Fibroblast of lung (primary cell): ENCODE measurements at places on chromosomes 12 and 14. TPM values are rescaled to one million over a fixed set of nuclear protein-coding genes. Genes with fewer than 3 reads are reported as not detected.
A peak's percentile ranks its signal among the peaks of the same experiment; 100 is the strongest.

DNA sequence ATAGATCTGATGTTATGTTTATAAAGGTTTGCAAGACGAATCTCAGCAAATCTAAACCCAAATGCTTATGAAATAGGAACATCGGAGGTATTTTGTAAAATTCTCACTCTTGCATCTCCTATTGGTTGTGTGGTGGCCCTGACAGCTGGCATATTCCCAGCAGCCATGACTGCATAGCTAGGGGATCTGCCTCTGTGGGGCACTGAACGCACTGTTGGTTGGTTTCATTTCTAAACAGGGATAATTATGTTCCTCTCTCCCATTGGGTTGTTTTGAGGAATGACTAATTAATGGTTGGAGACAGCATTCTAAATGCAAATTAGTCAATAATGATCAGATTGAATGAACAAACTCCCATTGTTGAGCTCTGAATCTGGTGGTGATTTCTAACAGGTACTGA is 2.7 kb upstream of the BEST3 start:
- DNase-seq = no peak

- DNase-seq = no peak
Observed at GRCh38 chr12:113825705-113826104, 140.4 kb downstream of the RBM19 start.

DNA sequence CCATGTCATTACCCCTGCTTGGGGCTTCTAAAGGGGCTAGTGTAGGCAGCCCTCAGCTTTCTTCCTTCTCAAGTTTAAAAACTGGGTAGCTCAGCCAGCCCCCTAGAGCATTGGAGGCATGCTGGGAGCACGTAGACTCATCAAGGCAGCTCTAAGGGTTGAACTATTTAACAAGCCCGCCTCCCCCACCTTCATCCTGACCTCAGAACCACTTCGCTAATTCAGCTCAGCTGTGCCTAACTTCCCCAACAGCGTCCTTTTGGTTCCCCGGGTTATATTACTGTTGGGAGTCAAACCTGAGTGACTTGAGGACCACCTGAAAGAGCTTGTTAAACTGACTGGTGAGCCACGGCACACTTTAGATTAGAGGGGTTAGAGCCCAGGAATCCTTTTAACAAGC is 30.1 kb downstream of the MAX start:
- no peak for DNase-seq

- DNase-seq = no peak
Observed at GRCh38 chr12:39798977-39799376, 179.4 kb upstream of the ABCD2 start.

GRCh38 chr14:31078766-31079165 is 52.6 kb upstream of the STRN3 start:
- DNase-seq = no peak

DNA sequence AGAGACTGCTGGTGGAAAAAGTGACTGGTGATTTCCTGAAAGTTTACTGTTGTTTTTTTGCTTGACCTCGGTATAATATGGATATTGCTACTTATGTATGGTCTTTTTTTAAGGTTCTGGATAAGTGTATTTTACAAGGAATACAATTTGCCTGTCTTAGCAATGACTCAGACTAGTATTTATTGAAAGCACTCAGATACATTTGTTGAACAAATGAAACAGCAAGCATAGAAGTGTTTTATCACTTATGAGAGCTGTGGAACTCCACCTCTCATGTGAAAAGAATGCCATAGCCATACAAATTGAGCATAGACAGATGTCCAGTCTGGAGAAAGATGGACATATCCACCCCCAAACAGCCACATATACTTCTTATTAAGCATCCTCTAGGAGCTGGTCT is 340.4 kb upstream of the FBXO33 start:
- no peak for DNase-seq

GRCh38 chr14:58118097-58118815 is 33.8 kb downstream of the ARMH4 start:
- DNase-seq = peak; percentile 19

DNA sequence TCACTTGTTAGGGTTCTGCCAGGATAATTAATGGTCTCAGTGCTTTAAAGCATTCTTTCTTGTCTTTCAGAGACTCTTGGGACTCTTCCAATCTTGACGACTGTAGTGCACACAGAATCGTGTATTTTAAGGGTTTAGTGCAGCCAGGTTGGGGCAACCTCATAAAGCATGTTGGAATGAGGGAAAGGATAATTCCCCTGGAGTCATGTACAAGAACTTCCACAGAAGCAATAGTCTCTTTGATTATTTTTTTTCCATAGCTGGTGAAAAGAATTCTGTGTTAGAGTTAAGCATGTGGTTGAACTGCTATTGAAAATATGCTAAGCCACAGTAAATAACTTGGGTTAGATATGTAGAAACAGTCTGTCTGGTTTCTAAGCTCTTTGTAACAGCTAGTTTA is 246.8 kb upstream of the DAAM1 start:
- peak; percentile 84 for DNase-seq

DNA sequence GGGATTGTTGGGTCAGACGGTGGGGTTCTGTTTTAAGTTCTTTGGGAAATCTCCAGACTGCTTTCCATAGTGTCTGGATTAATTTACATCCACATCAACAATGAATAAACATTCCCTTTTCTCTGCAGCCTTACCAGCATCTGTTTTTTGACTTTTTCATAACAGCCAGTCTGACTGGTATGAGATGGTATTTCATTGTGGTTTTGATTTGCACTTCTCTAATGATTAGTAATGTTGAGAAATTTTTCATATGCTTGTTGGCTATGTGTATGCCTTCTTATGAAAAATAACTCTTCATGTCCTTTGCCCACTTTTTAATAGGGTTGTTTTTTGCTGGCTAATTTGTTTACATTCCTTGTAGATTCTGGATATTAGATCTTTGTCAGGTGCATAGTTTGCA is 140.8 kb upstream of the CNTN1 start:
- no peak for DNase-seq

GRCh38 chr12:120394483-120395367 is 25.8 kb upstream of the MSI1 start:
- DNase-seq = no peak

- no peak for DNase-seq
Observed at GRCh38 chr12:92221656-92222315, 76.1 kb upstream of the BTG1 start.

- DNase-seq = peak; percentile 41
Observed at GRCh38 chr12:126668538-126668937, 1598.4 kb upstream of the TMEM132C start.

GRCh38 chr12:23473071-23473470 is 476.4 kb downstream of the SOX5 start:
- no peak for DNase-seq

DNA sequence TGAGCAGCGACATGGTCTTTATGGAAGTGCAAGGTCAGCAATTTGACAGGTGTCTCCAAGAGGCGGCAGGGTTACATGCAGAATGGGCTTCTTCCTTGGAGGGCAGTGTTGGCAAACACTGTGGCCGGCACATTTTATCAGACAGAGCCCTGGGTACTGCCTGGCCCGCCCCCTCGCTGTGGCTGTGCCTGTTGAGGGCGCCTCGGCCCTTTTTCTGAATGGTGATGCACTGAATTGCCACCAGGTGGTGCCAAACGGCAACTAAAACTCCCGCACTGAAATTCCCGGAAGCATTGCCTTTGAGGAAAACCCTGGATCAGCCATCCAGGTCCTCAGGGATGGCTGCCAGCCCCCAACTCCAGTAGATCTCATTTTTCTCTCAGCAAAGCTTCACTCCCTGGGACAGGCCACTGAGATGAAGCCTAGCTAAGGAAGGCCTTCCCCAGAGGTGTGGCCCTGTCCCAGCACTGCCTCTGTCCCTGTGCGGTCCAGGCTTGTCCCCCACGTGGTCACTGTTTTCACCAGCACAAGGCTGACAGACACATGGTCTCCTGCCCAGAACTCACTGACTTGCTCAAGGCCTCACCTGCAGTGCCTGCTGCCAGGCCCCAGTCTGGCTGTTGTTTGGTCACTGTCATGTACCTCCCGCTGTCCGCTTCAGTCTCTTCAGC is 73.6 kb downstream of the TESC start:
- DNase-seq = peak; percentile 67

GRCh38 chr12:47746523-47746922 is 12.2 kb downstream of the RAPGEF3 start:
- DNase-seq = no peak

DNA sequence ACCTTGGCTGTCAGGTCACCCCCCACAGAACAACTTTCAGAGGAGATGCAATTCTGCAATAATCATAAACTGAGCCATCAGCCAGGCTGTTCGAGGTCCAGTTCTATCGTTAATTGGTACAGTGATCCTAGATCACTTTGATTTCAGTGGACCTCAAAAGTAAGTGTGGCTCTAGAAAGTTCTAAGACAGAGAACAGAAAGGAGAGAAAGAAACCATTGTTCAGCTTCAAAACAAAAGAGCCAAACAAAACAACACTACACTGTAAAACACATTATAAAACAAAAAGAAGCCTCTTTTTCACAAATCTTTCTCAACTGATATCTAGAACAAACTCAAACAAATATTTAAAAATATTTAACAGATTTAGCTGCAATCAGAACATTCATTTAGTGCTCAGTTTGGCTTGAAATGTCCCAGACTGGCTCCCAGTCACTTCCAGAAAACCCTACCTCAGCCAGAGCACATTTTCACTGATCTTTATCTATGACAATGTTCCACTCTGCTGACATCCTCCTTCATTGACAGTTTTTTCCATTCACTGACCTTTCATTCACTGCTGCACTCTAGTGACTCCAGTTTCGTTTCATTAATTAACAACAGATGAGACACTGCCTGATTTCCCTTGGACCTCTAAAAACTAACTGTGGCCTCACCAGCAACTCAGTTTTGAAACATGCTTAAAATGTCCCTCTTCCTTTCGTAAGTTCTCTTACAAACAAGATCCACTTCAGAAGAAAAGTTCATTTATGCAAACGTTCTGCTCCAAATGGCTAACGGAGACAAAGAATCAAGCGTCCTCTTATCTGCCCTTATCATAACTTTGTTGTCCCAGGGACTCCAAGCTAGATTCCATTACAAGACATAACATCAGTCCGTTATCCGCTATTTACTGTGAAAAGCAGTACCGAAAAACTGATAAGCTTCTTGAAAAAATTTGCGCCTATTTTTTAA is 56.8 kb downstream of the DUSP16 start:
- DNase-seq = peak; percentile 59

DNA sequence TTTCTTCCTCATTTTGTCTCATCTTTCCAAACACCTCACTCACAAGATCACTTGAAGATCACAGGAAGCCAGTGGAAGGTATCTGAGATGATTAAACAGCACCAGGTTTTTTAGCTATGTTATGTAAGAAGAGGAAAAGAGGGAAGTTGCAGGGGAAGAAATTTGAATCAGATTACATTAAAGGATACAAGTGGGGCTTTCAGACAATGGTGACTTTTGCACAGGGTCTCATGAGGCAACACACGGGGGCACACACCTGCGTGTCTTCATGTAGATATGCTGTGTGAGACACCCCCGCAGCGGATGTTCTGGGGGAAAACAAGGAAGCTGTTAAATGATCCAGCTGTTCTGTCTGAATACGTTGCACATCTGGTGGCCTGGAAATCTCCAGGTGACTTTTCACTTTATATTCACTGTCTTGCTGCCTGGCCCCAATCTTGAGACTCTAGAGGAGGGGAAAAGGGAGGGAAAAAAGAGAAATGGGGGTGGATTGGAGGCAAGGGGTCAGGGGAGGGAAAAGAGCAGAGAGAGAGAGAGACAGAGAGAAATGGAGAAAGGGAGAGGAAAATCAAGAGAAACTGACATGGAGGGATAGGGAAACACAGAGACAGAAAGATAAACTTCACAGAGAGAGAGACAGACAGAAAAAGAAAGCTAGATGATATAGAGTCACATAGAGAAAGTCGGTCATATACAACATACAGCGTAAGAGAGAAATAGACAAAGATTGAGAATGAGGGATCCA is 36.3 kb upstream of the PPP1CC start:
- DNase-seq = no peak

- no peak for DNase-seq
Observed at GRCh38 chr12:71601546-71601945, 62.1 kb downstream of the ZFC3H1 start.

DNA sequence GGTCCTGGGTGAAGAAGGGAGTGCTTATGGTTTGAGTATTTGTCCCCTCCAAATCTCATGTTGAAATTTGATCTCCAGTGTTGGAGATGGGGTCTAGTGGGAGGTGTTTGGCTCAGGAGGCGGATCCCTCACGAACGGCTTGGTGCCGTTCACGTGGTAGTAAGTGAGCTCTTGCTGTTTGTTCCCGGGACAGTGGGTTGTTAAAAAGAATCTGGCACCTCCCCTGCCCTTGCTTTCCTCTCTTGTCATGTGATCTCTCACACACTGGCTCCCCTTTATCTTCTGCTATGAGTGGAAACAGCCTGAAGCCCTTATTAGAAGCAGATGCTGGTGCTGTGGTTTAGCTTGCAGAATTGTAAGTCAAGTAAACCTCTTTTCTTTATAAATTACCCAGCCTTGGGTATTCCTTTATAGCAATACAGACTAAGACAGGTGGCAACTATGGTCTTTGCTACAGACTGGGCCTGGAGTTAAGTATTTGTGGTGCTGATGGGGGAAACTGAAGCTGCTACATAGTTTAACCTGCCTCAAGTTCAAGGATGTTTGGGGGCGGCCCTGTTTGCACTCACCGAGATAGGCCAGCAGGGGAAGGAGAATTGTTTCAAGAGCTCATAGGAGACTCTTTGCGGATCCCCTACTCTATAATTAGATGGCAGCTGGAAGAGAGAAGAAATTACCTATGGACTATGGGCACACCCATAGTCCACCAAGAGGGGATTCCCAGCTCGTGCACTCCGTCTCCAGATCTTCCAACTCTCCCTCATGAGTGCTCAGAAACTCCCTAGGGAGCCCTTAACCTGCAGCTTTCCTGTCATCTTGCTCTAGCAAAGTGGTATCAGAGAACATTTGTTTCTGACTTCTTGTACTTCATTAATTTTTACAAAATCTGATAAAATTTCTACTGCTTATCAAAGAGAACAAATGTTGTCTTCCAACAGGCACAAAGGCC is 164.6 kb downstream of the SLC15A5 start:
- no peak for DNase-seq

DNA sequence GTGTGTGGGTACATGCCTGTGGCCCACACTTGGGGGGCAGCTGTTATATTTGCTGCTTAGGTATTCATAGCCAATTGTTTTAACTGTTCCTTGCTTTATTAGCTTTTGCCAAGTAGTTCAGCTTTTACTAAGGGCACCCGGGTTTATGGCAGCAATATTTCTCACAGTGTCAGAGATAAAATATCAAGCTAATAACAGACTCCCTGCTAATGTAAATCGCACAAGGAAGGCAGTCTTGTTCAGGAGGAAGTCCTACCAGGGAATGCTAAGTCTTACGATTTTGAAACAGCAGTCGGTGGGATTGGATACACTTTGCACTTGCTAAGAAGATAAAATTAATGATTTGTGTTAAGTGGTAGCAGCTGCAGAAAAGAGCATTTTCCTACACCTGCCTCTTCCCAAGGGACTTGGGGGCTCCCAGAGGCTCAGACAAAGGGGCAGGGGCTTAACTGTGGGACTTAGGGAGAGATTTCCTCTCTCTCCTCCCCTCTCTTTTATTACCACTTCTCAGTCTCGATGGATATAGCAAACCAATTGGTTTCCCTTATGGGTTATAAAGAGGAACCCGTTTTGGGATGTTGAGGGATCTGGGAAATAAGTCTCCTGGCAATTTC is 175.1 kb downstream of the NRXN3 start:
- no peak for DNase-seq

- DNase-seq = peak; percentile 1
Observed at GRCh38 chr14:25237845-25238244, 187.9 kb upstream of the STXBP6 start.

The SYNJ2BP gene
- 14.4 and 15.4 TPM in 2 replicates for total RNA-seq

The MYH6 gene
- not detected in 2 replicates for total RNA-seq

The MYF6 gene
- total RNA-seq = under 0.01 TPM in 1 of 2 replicates, not detected in the other

The KRT74 gene
- not detected in 2 replicates for total RNA-seq

The HCAR2 gene
- under 0.01 TPM in 1 of 2 replicates, not detected in the other for total RNA-seq

The TAS2R43 gene
- 0.99 and 1.0 TPM in 2 replicates for total RNA-seq

The SPTB gene
- under 0.01 TPM in 1 of 2 replicates, not detected in the other for total RNA-seq

The AKAP3 gene
- total RNA-seq = 1.5 and 2.8 TPM in 2 replicates

The NKX2-1 gene
- total RNA-seq = not detected in 2 replicates
